Activated B cell treated with CpG ODN at 0.5 μM for 24 hours (primary cell): ENCODE measurements at places on chromosomes 16 and 17.
A peak's percentile ranks its signal among the peaks of the same experiment; 100 is the strongest.

DNA sequence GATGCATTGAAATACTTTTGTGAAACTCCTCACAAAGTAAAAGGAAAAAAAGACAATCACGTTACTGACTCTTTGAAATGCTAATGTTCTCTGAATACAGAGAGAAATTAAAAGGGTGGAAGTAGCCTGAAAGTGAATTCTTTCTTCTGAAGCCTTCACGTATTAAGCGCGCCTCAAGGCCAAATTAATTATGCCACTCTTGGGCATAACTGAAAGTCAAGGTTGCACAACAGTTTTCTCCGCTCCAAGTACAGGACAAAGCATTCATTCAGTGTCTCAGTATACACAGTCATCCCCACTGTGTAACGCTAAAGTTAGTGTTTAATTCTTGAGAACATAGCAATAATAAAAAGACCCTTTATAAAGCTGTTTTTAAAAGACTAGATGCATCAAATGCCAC lies 21.5 kb downstream of the PARN start:
- DNase-seq: no peak

DNA sequence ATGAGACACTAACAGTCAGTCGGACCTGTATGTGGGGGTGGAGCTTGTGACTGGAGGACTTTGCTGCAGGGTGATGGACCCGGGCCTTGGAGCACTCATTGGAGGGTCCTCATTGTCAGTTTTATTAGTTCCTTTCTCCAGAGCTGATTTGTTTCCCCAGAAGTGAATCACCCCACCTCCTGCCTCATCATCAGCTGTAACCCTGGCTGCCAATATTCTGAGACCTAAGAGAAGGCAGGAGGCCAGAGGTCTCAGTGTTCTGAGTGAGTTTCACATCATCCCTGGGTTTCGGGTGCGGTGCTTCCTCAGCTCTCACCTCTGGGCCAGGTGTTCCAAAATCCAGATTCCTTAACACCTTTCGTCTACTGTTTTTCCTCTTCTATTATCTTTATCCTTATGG lies 49.9 kb upstream of the KIFC3 start:
- no peak for DNase-seq

DNA sequence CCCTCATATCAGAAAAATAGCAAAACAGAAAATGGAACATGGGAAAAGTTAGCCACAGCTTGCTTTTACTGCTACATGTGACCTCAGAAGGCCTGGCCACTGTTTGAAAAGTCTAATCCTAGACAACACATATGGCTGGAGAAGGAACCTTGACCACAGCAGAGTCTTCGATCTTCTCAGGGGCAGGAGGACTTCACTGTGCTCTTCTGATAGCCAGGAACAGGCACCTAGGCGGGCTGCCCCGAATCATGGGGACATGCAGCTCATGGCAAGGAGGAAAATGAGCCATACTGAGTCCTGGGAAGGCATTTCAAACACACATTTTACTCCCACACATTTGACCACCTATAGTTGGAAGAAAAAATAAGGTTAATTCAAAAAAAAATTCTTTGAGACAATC lies 31.1 kb upstream of the ADORA2B start:
- DNase-seq: no peak

GRCh38 chr16:82002831-82003230 lies 8.4 kb downstream of the SDR42E1 start:
- DNase-seq: no peak

DNA sequence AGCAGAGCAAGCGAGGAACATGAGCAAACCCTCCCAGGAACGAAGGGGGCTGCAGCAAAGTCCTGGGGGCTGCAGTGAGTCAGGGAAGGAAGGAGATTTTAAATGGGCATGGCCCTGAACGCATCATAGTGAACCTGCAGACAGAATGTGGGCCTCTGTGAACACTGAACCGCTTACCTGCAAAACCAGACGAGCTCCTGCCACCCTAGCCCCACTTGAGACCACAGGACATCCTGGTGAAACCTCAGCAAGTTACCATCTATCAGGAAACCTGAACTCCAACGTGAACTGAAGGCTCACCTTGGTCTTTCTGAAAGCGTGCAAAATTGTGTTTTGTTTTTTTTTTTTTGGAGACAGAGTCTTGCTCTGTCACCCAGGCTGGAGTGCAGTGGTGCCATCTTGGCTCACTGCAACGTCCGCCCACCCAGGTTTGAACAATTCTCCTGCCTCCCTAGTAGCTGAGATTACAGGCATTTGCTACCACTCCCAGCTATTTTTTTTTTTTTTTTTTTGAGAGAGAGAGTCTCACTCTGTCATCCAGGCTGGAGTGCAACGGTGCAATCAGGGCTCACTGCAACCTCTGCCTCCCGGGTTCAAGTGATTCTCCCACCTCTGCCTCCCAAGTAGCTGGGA lies 30.8 kb downstream of the FANCA start:
- no peak for DNase-seq

DNA sequence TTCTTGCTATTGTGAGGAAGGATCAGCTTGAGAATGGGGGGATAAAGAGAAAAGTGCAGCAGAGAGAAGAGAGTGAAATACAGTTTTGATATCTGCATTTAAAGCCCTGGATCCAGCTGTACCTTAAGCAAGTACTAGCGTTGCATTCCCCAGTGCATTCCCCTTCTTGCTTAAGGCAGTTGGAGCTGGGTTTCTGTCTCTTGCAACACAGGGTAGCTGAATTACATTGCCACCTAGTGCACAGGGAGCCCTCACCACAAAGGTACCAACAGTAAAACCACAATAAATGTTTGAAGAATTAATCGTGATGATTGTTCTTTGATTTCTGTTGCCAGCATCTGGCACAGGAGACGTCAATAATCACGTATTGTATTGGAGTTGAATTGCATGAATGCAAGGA lies 588.7 kb downstream of the RBFOX1 start:
- DNase-seq: no peak

GRCh38 chr16:23673971-23674614 lies 4.6 kb upstream of the PLK1 start:
- DNase-seq: no peak

DNA sequence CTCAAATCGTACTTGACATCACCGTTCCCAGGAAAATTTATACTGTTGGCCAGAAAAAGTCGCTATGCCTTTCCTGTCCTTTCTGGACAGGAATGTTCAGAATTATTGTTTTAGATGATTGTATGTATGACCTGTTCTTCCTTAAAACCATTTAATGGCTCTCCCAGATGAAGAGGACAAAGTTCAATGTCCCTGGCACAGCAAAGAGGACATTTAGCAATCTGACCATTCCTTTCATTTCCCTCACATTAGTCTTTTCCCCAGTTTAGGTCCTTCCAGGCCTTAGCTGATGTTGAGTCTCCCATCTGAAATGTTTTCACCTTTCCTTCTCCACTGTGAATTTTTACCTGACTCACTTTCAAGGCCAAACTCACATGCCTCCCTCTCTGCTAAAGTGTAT lies 938.9 kb downstream of the CDH11 start:
- DNase-seq: no peak

GRCh38 chr17:20273741-20274500 lies 193.4 kb downstream of the LGALS9B start:
- DNase-seq: no peak

GRCh38 chr17:59466946-59467801 lies 98.2 kb upstream of the DHX40 start:
- DNase-seq: no peak

GRCh38 chr17:38434178-38434665 lies 6.0 kb downstream of the ARHGAP23 start:
- no peak for DNase-seq

- peak; percentile 21 for DNase-seq
Observed at GRCh38 chr16:17921357-17921978, 415.1 kb downstream of the NPIPA8 start.

DNA sequence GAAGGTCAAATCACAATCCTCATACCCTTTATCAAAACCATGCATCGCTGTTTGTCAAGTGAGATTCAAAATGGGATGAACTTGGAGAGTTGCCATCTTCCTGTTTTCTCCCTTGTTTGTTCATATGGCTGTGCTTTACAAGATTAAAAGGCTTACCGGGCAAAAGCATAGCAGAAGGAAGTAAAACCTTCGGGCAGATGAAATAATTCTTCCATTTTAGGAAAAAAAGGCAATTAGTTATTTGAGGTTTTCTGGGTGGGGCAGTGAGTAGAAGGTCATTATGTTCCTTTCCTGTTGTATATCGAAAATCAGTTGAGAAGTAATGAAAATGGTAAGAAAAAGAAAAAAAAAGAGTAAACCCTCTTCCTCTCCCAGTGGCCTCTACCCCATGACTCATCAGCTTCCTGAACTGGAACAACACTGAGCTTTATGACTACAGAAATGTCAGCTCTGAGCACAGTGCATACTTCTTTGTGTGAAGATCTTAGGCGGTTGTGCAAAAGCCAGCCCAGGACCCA lies 369.2 kb downstream of the CDH13 start:
- DNase-seq: no peak

GRCh38 chr17:81902023-81902652 lies at the start of gene NPB:
TSS of gene NPB (plus strand) at chr17:81902238. CDS start at chr17:81902278, 40 bp downstream.
- no peak for DNase-seq

DNA sequence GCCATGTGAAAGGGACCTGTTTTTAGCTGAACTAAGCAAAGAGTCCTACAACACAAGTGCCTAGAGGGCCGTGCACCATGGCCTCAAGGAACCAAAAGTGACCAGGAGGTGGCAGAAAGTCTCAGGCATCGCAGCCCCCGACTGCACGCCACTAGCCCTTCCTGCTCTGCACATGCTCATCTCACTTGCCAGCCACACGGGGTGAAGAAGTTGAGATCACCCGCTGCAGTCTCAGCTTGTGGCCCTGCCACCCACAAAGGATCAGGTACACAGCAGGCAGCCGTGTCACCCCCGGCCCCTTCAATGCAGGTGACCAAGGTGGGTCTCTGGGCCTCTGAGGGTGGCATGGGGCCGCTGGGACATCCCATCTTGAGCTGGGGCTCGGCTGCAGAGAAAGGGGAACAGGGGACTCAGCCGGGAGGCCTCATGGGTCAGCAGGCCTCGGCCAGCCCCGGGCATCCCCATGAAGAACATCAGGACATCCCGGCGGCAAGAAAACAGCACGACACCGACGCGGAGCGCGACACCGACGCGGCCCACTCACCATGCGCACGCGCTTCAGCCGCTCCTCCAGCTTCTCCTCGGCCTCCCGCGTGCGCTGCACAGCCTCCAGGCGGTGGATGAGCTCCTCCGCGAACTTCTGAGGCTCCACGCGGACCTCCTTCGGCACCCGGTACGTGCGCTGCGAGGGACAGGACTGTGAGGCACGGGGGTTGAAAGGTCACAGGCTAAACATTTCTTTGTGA lies 21.0 kb downstream of the PDIA2 start:
- no peak for DNase-seq

DNA sequence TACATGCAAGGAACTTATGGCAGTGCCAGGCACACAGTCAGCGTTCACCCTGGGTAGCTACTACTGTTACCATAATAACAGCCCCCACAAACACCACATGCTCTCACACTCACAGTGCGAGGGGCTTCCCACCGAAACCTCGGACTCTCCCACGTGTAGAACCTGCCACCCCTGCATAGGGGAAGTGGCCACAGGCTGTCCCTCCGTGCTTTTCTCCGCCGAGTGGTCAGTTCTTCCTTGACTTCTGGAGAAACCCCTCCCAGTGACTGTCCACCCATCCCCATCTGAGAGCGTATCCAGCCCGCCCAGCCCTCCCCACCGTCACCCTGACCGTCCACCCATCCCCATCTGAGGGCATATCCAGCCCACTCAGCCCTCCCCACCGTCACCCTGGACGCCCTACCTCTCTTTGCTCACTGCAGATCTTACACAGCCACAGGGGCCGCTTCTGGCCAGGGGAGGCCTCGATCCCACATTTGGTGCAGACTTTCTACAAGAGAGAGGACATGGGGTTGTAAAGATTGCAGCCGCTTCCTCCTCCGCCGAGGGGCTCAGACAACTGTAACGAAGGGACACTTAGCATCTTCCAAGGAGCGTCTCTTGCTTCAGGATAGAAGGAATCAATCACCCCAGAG lies 71.1 kb downstream of the RPH3AL start:
- no peak for DNase-seq

DNA sequence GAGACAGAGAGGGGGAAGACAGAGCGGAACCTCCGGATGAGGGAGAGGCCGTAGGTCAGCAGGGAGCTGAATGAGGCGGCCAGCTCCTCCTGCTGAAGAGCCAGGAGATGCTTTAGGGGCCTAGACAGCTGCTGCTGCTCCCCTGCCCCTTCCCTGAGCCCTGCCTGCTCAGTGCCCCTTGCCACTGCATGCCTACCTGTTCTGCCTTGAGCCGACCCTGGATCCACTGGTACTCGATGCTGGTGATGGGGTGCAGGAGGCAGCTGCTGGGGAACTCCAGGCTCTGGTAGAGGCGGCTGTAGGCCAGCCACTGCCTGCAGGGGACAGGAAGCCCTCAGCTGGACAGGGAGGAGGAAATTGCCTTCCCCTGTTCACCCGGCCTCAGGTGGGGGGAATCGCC lies 7.6 kb downstream of the UNC13D start:
- DNase-seq: no peak

GRCh38 chr17:1107777-1108477 lies 71.9 kb downstream of the ABR start:
- no peak for DNase-seq

GRCh38 chr17:13962716-13963240 lies 106.5 kb upstream of the COX10 start:
- DNase-seq: no peak

GRCh38 chr17:33803199-33803685 lies 451.8 kb upstream of the CCL2 start:
- no peak for DNase-seq

GRCh38 chr17:17935321-17936271 lies 36.6 kb downstream of the TOM1L2 start:
- DNase-seq: no peak

- no peak for DNase-seq
Observed at GRCh38 chr17:10613775-10614513, 43.2 kb downstream of the MYH3 start.

DNA sequence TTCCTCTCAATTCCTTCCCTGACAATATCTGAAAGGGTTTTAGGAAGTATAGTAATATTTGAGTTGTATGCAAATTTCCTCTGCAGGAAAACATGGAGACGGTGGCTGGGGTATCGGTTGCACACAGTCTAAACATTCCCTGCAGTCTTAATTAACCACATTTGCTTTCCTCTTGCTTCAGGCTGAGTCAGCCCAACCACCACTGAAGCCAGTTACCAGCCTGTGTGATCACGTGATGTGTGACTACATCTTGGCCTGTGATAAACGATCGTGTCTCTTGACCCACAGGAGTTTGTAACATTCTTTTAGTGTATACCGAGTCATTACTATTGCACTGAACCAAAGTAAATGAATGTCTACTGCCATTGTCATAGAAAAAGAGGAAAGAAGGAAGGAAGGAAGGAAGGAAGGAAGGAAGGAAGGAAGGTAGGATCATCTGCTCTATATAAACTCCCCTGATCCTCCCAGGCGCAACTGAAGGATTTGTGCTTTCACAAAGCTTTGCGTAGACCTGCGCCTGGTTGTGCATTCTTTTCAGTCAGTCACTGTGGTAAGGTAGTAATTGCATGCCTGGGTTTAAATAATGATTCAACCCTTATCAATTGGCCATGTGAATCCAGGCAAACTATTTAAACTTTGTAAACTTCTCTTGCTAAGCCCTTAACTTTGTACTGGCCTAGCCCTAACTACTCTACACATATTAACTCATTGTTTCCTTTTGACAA lies 280.6 kb upstream of the SALL1 start:
- no peak for DNase-seq
